ENCODE measurements at places on chromosomes 4 and X.

DNA sequence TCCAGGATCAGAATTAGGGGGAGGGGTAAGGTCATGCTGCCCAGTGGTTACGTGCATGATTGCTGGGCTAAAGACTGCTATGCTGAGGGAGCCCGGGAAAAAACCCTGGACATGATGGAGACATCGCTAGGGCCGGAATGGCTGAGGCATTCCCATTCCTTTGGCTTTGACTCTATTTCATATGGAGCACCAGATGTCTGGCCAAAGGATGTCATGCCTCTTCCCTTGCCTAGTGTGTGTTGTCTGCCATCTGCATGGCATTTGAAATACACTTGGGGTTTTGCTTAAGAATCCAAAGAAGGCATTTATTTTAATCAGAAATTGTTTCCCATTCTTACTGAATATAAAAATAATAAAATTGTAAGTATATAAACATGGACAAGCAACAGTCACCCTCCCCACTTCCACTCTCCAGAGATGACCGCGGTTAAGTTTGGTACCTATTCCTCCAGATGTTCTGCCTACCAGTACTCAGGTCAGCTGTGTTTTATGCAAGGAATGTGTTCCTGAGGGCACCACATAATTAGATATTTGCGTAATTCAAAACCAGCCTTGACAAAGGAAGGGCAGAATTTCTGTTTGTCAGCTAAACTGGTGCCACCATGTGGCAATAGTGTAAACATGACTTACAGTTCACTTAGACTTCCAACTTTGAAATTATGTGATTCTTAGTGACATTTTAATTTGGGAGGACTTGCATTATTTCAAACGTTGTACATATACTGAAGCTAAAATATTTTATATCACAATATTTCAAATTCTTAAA is 105.9 kb downstream of the CT47B1 start:
- DNase-seq = peak; percentile 66

DNA sequence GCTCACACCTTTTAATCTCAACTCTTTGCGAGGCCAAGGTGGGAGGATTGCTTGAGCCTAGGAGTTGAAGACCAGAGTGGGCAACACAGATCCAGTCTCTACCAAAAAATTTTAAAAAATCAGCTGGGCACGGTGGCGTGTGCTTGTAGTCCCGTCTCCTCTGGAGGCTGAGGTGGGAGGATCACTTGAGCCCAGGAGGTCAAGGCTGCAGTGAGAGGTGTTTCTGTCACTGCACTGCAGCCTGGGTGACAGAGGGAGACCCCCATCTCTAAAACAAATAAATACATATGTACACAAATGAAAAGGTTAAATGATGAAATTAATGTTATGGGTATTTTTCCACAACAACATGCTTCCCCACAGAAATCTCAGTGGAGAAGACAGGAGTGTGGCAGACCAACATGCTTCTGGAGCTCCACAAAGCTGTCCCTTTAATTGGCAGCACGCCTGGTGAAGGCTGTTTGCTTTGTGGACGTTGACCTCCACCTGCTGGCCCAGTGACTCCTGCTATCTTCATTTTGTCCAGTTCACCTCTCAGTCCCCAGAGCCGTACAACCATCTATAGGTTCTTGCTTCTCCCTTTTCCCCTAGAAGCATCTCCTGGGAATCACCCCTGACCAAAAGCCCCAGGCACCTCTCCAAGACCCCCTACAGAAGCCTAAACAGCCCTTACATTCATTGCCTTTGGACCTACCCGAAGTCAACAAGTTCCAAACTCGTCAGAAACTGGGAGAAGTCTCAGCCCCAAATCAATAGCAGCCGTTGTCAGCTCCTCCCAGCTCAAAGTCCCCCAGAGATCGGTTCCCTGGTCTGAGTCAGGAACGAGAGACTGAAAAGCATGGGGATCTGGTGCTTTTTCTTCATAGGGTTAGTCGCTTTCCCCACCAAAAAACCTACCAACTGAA is 36.4 kb upstream of the CD99 start:
- DNase-seq = no peak

GRCh38 chr4:5783486-5783885 is 72.5 kb downstream of the EVC start:
- DNase-seq = no peak

DNA sequence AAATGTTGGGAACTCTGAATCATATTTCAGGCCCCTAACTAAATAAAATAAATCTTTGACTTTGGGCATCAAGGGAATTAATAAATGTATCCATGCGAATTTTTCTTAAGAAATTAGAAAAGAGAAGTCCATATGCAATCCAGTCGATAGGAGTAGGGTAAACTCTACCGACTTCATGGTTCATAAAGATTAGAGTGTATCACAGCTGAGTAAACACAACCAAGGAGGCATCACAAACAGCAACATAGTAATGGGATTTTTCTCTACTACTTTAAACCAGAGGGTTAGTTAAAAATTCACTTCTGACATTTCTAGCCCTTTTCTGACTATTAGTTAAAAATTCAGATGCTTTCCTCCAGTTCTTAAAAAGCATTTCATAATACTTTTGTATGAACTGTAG is 19.9 kb downstream of the SEPTIN11 start:
- DNase-seq = no peak

- DNase-seq = peak; percentile 30
Measured at GRCh38 chrX:133444952-133445831, 29.9 kb upstream of the GPC4 start.
